ENCODE measurements at places on chromosomes 13 and 19.

GRCh38 chr13:41960211-41960636, 685 bp downstream of the VWA8 start:
- peak; percentile 37 for DNase-seq

DNA sequence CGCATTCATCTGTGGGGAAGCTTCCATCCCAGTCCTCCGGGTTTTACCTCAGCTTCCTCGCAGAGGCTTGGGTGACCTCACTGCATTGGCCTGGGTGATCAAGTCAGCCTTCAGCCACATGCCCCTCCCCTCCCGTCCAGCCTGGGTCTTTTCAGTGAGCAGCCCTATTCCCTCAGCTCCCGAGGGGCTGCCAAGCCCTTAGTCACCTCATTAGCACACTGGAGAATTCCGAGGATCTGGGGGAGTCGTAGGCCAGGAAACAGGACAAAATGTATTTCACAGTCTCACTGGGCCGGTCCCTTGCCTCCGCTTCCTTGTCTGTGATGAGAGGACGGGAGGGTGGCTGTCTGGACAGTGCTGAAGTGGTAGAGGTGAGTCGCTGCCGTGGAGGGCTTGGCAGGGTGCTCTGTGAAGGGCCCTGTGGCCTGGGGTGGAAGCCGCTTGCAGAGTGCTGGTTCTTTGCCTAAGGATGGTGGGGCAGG, 19.9 kb downstream of the KDM4B start:
- DNase-seq: peak; percentile 86

DNA sequence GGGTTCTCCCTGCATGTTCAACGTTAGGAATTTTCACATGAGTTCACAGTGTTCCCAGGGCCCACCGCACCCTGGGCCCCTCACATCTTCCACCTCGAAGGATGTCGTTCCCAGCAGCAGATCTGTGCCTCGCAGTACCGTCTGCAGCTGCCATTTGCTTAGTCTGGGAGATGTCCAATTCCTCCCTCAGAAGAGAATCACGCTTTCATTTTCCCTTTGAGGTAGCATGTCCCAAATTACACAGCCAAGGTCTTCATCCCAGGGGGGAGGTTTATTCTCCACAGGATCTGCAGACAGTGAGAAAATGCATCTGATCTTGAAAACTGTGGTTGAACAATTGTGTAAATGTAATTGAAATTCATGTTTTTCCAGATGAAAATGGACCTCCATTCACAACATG, 150.2 kb downstream of the DCT start:
- DNase-seq: peak; percentile 52

DNA sequence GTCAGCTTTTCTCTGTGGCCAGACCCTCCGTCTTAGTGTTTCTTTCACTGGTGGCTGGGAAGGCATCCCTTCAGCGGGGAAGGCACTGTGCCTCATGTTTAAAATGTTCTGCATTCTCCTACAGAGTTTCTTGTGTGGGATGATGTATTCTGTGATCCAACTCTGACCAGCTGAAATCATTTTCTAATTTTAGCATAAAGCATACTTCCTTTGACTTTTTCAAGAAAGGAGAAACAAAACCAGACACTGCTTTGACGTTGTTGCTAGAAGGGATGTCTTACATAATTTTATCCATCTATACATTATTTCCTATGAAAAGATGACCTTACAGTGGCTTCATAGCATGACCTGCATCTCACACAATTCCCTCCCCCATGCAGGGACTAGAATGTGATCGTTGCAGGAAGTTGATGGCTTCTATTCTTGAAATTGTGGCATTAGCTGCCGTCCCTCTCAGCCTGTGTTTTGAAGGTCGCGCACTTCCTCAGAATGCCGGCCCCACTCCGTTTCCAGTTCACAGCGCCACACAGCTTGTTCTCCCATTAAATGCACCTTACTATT, 38.6 kb upstream of the TEX29 start:
- DNase-seq: no peak

- no peak for DNase-seq
Observed at GRCh38 chr19:18422530-18423191, 3.5 kb downstream of the SSBP4 start.

DNA sequence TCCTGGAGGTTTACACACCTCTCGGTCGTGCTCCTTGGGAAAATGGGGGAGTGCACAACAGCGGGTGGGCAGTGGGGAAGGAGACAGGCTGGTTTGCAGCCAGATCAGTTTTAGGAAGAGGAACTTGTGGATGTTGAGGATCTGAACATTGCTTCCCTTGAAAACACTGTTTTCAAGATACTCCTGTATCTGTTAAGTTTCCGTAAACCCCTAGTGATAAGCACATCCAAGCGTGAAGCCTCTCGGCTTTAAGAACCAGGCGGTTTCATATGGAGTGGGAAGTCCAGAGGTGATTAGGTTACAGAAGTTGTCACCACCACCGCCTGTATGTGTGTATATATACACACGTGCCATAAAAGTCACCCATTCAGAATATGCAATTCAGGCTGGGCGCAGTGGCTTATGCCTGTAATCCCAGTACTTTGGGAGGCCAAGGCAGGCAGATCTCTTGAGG, 47.4 kb downstream of the SIPA1L3 start:
- DNase-seq: no peak

DNA sequence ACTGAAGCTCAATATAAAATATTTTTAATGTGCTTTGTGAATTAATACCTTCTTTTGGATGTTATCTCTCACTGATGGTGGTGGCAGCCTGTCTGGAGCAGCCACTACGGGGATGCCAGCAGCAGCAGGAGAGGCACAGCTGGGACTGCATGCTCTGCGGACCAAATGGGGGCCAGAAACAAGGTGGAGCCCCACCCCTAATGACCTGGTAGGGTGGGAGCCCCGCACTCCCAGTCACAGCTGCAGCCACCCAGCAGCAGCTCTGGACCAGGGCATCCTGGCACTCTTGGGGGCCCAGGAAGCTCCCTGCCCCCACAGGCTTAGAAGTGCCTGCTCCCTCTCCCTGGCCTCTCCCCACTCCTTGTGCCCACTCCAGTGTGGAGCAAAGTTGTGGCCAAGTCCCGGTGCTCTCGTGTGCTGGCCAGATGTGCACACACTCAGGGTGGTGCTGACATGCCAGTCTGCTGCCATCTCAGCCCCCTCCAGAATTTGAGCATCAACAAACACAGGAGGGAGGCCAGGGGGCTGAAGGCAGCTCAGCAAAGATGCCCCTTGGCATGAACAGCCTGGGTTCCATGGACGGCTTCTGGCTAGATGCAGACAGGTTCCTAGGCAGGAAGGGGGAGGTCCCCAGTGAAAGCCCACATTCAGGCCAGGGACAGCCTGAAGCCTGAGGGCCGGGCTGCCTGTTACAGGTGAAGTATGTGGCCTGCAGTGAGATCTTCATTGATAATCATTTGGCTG, 696.7 kb upstream of the SLITRK5 start:
- DNase-seq: no peak

GRCh38 chr13:88648598-88649373, 977.6 kb downstream of the SLITRK5 start:
- DNase-seq: no peak

GRCh38 chr13:79612604-79613003, 131.6 kb downstream of the NDFIP2 start:
- DNase-seq: no peak

- no peak for DNase-seq
Observed at GRCh38 chr19:34325981-34326787, 38.8 kb upstream of the GPI start.

- no peak for DNase-seq
Observed at GRCh38 chr13:22454586-22454985, 726.2 kb upstream of the SGCG start.

DNA sequence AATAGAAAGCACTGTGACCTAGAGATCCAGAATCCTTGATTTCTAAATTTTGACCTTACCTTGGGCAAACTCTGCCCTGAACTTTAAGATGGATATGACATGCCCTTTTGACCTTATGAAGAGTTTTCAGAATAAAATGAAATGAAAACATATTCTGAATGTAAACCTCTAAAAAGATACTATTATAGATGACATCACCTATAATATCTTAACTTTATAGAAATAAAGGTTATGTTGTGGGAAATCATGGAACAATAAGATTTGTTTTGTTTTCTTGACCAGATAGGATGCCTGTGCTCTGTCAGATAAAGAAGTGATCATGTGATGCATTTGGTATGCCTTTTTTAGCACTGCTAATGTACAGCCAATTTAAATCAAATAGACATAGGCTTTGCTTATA, 13.1 kb upstream of the LPAR6 start:
- DNase-seq: no peak

- DNase-seq: no peak
Observed at GRCh38 chr19:16142032-16142580, 1.4 kb upstream of the HSH2D start.

DNA sequence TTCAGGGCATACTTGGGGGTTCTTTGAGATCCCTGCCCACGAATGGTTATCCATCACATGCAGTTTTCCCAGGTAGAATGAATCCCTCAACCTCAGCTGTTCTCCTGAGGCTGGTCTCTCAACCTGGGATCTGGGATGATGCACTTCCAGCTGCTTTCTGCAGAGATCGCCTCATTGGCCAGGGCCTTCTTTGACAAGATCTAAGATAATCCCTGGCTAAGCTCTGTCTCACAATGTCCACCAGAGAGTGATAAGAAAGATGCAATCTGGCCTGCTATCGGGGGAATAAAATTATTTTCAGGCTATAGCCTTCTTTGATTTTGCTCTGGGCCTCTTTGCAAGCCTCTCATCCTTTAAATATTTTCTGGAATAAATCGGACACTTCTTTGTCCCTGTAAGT, 1021.1 kb downstream of the EFNB2 start:
- DNase-seq: no peak

DNA sequence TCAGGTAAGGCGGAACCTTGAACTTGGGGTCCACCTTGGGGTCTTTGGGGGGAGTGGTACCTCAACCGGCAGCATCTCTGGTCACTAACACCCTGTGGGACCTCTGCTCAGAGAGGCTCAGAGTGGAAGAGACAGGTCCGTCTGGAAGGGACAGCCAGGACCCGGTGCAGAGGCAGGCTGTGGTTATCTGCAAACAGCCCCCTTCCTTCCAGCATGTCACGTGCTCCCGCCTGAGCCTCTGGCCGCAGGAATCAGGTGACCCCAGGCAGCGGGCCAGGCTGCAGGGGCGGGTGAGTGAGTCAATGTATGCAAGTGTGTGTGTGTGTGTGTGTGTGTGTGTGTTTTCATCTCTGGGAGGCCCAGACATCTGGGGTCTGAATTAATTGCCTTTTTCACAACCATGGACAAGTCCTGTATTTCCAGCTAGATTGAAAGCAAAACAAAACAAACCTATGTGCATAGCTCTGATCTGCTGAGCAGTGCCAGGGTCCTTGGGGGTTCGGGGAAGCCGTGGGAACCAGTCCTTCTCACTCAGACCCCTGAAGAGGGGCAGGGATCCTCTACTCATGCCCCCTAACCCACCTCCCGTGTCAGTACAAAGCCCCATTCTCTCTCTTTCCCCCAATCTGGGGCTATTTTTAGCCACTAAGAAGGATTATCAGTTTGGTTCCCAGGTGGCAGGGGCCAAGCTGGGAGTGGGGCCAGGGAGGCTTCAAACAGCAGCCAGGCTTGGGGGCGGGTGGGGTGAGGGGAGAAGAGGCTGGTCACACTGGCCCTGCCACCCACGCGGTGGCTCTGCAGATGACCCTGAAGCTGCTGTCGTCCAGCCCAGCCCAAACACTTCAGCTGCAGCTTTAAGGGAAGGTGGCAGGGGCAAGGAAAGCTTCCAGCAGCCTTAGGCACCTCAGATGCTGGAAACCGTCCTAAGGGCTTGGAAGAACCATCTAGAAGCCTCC, 31.4 kb downstream of the CERS4 start:
- DNase-seq: peak; percentile 90

DNA sequence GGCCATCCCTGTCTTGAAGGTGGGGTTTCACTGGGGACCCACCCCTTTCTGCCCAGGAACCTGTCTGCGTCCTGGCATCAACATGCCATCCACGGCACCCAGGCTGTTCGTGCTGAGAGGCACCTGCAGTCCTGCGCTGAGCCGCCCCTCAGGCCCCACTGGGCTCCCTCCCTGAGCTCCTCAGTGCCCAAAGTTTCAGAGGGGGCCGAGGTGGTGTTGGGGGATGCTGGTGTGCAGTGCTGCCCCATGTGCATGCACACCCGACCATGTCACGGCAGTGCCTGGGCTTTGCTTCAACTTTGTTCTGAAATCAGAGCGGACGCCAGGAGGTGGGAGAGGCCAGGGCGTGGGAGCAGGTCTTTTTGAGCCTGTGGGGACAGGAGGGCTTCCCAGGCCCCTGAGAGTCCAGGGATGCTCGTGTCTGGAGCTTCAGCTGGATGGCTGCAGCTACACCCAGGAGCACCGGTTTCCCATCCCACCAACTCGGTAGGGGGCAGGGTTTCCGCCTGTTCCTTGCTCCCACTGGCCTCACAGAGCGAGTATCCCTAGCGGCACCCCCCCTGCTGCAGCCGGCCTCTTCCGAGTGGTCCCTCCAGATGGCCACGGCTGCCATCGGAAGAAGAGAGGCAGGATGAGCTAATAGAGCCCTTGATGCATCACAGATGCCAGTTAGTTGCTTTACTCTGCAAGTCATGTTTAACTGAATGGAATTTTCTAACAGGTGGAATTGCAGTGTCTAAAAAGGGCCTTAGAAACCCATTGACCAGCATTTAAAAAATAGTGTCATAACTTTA, 44.0 kb downstream of the WDFY2 start:
- no peak for DNase-seq

DNA sequence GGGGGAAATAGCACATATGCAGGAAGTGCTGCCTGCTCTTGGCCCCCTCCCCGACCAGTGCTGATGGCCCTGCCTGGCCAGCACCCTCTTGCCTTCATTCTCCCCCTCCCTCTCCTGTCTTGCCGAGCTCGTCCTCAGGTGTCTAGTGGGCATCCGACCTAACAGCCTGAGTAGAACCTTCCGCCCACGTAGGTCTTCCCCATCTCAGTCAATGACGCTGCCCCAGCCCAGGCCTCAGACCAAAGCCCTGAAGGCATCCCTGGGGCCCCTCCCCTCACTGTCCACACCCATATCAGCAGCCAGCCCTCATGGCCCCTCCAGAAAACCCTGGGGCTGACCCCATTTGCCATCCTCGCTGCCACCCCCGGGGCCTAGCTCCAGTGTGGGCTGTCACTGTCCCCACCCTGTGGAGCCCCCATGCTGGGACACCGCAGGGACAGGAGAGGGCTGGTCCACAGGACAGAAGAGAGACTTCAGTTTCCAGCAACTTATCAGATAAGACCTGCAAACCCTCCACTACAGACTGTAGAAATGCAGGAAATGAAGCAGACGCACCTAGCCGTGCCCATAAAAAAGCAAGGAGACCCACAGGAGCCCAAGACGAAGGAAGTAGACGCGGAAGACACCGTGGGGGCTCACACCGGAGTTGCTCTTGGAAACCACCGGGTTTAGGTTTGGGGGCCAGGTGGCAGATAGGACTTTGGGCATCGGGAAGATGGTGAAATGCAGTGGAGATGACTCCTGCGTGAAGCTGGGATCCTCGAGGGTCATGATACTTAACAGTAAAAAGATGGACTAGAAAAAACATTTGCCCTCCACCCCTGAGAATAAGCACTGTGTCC, 38.3 kb downstream of the AP1M1 start:
- DNase-seq: no peak

GRCh38 chr19:7262470-7262869, 31.7 kb downstream of the INSR start:
- no peak for DNase-seq

- peak; percentile 92 for DNase-seq
Observed at GRCh38 chr13:97194479-97194878, 27.7 kb upstream of the MBNL2 start.

All from M059J (cell line).